ENCODE measurements at places on chromosomes 7 and 10.

- no peak for DNase-seq
Observed at GRCh38 chr10:52542906-52543305, 228.8 kb downstream of the DKK1 start.

DNA sequence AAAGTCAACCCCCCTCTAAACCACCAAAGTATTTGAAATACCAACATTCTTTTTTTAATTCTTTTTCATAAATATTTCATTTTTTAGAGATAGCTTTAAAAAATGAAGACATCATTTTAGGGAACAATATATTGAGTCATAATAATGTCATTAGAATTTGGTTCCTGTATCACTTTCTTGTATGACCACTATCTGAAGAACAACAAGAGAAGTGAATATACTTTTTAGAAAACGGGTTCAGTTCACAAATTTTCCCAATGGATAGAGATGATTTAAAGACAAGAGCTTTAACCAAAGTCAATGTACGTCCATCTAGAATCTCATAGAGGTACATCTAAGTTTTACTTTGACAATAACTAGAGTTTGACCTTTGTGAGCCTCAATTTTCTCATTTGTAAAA is 48.2 kb downstream of the CUBN start:
- DNase-seq: no peak

GRCh38 chr10:52092390-52092789 is 221.7 kb upstream of the DKK1 start:
- no peak for DNase-seq

DNA sequence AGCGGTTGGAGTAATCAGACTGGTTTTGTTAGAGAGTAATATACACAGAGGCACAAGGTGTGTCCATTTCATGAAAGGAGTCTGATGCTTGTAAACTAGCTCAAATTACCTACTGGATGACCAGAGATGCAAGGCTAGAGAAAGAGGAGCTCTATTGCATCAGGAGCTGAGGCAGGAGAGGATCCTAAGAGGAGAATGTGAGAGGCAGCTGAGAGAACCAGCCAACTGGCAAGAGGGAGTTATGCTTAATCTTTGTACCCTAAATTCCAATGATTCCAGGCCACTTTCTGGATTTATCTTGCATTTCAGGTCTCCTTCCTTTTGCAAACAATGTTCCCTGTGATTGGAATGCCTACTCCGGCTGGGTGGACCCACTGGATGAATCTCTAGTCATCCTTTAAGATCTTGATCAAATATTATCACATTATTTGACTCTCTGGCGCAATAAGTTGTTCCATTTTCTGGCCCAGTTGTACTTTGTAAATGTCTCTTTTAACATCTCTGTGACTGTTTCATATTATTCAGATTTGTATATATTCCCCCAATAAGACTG is 57.5 kb upstream of the PTPN12 start:
- no peak for DNase-seq

DNA sequence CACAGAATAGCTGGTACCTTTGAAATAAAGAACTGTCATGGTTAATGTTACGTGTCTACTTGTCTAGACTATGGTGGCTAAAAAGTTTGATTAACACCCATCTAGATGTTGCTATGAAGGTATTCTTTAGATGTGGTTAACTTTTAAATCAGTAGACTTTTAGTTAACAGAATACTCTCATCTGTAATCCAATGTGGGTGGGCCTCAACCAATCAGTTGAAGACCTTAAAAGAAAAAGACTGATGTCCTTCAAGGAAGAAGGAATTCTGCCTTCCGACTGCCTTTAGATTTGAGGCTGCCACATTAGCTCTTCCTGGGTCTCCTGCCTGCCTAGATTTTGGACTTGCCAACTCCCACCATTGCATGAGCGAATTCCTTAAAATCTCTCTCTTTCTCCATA is 113.0 kb upstream of the CACUL1 start:
- no peak for DNase-seq

DNA sequence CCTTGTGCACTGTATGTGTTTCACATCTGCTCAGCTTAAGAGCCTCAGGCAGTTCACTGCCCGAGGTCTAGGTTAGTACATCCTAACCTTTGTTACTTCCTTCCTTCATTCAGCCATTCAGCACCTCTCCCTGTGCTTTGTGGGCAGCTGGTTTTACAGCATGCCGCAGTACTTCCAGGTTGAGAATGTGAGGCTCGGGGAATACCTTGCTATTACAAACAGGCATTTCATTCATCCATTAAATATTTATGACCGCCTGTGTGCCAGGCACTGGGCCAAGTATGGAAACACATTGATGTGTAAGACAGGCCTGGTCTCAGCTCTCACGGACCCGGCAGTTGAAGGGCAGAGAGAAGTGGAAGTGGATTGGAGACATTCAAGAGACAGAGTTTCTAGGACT is 82.4 kb downstream of the SHH start:
- DNase-seq: peak; percentile 18

GRCh38 chr7:111010798-111011197 is 80.1 kb upstream of the LRRN3 start:
- no peak for DNase-seq

DNA sequence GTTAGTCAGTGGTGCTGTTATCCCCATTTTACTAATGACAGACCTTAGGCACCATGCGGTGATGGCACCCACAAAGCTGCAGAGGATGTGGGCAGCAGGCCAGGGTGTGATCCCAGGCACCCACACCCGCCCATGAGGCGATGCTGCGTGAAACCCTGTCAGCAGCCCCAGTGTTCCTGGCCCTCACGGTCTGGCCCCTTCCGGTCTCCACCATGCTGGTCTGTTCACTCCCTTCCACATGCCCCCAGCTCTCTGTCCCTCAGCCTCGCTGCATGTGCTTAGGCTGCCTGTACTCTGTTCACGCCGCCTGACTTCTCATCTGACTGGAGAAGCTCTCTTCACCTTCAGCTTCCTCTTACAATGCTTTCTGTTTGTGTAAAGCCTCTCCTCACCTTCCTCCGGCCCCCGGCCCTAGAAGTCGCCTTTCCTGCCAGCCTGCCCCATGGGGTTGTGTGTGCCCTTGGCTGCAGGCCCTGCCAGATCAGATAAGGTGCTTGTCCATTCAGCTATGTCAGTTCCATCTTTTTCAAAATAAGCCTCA is 17.6 kb upstream of the ORAI2 start:
- no peak for DNase-seq

- DNase-seq: no peak
Observed at GRCh38 chr7:55052081-55052480, 33.3 kb downstream of the EGFR start.

GRCh38 chr7:129799350-129799955 is 153.3 kb downstream of the UBE2H start:
- no peak for DNase-seq

GRCh38 chr10:128095753-128096469 is 30.3 kb downstream of the MKI67 start:
- DNase-seq: no peak

DNA sequence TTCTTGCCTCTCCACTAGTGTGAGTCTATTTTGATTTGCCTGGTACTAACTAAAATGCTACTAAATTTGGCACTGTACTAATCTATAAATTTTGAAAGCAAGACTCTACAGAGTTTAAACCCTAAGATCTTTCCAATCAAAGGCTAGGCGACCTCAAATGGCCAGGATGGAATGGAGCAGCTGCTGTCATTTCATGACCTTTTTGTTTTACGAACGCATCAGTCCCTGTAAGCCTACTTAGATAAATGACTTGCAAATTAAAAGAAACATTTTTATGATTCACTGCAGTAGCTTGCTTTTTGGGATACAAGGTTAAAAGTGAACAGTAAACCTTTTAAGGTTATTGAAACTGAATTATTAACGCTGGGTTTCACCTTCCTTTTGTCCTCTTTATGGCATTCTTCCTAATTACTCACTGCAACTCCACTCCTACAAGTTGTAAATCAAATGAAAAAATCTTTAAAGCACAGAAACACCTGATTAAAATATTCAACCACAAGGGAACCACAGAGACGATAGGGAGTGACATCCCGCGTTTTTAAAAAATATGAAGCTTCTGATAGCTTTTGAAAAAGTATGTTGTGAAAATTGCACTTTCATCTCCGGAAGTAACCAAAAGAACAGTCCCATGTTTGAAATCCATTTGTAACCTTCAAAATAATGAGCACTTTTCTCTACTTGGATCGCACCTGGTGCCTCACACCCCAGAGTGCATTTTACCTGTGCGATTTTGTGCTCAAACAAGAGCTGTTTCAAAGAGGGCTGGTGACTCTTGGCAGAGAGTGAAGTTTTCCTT is 595.1 kb downstream of the PARD3 start:
- DNase-seq: no peak

DNA sequence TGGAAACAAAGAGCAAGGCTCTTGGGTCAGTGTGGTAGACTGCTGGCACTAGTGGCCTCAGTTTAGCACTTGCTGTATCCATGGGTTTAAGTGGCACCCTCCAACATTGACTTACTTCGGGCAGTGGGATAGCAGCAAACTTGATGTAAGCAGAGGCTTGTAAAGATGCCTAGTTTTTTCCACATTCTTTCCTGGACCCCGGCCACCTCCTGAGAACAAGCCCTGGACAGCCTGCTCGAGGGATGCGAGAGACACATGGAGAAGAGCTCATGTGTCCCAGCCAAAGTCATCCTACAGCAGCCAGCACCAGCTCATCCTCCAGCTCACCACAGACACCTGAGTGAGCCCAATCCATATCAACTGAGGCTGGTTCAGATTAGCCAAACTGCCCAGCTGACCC is 142.7 kb upstream of the PCBD1 start:
- no peak for DNase-seq

DNA sequence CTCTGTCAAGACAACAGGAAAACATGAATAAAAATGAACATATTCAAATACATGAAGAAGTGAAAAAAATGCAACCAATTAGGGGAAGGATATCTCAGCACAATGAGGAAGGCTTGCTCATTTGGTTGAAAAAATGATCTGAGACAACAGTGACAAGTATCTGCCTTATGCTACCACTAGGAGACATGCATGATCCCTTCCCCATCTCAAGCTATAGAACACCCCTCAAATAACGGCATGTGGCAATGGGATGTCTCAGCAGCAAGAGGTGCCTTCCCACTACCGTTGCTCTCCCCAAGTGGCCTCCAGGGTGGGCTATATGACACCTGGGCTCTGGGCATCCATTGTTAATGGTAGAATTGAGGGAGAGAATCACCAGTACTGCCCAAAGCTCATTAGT is 98.1 kb upstream of the RSU1 start:
- DNase-seq: no peak

GRCh38 chr10:131860311-131860710 is 40.5 kb upstream of the PPP2R2D start:
- DNase-seq: no peak

- DNase-seq: no peak
Observed at GRCh38 chr7:17060051-17060450, 178.3 kb upstream of the AGR3 start.

DNA sequence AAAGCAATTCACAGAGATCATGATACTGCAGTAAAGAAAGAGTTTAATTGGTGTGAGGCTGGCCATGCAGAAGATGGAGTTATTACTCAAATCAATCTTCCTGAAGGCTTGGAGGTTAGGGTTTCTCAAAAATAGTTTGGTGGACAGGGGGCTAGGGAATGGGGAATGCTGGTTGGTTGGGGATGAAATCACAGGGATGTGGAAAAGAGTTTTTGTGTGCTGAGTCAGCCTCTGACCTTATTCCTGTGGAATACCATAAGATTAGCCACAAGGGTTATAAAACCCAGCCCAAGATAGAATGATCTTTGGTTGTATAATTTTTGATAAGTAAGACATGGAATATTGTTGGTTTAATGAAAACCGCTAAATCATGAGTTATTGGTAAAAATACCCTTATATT is 764.3 kb downstream of the TYW1 start:
- DNase-seq: no peak

DNA sequence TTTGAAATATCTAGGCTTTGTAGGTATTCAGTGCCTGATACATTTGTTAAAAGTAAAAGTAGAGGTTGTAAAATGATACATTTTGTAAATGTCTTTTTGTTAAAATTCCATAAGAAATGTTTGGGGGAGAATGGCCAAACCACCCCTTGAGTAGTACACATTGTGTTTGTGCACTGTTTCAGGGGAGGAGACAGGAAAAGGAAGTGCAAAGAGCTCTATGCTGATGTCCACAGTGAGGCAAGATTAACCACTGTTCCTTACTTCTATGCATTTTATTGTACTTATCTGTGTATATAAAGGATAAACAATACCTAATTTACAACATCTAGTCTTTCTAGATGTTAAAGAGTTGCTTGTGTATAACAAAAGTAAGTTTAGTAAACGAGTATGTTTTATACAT is 7.4 kb upstream of the CYCS start:
- DNase-seq: no peak

DNA sequence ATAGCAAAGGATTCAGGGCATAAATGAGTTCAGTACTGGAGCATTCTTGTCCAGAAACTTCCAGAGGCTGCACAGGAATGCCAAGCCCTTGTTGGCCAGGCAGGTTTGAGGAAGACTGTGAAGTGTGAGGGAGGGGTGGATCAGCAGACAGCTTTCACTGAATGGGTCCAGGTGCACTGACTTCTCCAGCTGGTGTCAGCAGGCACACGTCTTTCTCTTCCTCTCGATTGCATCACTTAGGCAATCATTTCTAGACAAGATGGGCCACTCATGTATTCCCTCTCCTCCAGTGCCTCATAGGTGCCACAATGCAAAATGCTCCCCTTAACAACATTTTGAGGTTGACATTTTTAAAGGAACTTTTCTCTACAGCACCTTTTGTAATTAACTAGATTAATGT is 15.6 kb upstream of the PLEKHS1 start:
- DNase-seq: no peak

DNA sequence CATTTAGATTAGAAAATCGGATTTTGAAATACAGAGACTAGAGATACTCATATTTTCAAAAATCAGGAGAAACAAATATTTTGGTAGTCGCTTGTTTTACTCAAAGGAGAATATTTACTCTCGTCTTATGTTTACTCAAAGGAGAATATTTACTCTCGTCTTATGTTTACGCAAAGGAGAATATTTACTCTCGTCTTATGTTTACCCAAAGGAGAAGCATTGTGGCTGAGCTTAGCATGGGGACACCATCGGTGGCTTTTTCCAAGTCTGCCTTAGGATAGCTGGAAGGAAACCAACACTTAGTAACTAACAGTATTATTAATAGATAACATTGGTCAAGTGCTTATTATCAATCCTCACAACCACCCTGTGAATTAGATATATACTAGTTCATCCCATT is 71.8 kb downstream of the SNX10 start:
- no peak for DNase-seq

- DNase-seq: no peak
Observed at GRCh38 chr10:79266084-79266483, 81.2 kb upstream of the PPIF start.

DNA sequence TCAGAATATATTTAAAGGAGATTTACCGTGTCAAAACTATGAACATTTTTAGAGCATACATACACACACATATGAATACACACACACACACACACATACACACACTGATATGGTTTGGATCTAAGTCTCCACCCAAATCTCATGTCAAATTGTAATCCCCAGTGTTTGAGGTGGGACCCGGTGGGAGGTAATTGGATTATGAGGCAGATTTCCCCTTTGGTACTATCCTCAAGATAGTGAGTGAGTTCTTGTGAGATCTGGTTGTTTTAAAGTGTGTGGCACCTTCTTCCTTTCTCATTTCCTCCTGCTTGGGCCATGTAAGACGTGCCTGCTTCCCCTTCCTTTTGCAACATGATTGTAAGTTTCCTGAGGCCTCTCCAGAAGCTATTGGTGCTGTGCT is 515.0 kb upstream of the ZMIZ1 start:
- no peak for DNase-seq

GRCh38 chr10:6385665-6386064 is 182.9 kb downstream of the PFKFB3 start:
- DNase-seq: no peak

GRCh38 chr7:738723-739454 is 11.8 kb upstream of the PRKAR1B start:
- no peak for DNase-seq

All from NCI-H1092 (cell line).